ENCODE measurements at places on chromosomes 11 and 22.

- DNase-seq, result no peak
These were observed 197.1 kb upstream of the ARHGAP20 start for GRCh38 chr11:110909336-110909735.

- DNase-seq, result peak; percentile 10
These were observed 15.4 kb downstream of the OR52K2 start for GRCh38 chr11:4464216-4465159.

GRCh38 chr11:98277251-98277912 is 743.4 kb upstream of the CNTN5 start:
- no peak for DNase-seq

DNA sequence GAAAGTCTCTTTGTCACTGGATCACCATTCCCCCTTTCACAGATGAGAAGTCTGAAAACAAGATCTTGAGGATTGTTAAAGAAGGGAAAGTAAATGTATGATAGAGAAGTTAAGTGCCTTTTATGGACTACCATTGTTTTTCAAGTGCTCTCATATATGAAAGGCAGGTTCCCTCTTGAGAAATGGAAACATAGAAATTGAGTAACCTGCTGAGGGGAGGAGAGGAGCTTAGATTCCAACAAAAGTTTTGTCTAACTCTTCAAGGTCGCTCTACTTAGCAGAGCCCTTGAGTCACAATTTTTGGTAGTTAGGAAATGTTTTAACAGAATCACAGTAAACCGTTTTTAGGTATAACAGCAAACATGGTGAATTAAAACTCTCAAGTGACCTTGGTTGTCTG is 80.1 kb downstream of the SVIP start:
- DNase-seq, result no peak

DNA sequence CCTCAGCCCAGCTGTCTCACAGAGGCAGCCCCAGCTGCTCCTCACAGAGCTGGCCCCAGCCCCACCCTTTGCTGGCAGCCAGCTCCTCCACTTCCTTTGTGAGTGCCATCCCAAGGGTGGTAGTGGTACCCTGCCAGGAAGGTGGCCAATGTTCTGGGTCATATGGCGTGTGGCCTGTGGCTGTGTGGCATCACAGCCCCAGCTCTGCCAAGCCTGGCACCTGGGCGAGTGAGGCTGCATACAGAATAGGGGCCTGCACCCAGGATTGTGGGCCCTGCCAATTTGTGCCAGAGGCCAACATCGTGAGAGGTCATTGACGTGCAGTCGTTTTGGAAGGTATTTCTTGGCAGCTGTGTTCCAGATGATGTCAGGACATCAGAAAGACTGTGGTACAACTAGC is 10.7 kb downstream of the TUB start:
- DNase-seq, result no peak

DNA sequence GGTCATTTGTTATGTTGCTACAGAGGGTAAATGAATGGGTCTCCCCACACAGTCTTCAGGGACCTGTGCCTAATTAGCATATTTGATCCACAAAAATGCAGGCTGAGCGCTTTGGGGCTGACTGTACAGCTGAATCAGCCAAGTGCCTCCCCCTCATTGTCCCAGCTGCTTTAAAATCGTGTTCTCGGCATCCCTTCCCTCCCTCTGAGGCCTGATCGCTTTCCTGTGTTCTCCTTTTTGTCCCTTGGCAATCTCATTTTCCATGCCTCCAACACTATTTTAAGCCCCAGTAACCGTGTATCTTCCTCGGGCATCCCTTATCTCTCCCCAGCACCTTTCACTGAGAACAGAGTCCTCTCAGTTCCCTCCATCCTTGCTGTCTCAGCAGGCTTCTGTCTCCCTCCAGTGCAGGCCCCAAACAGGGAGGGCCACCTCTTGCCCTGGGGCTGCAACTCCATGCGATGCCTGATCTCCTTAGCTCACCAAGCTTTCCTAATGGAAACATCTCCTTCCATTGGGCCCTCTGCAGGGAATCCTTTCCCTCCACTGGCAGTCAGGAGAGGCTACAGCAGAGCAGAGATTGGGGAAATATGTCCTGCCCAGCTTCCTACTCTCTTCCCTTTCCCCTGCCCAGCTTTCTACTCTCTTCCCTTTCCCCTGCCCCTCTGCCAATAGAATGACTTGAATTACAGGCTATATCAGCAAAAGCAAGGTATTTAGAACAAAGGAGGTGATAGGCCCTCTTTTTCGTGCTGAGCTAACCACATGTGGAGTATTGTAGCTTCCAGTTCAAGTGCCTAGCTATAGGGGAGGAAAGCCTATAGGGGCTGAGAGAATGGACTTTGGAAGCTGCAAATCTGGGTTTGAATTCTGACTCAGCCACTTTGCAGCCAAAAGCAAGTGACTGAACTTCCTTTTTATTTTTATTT is 13.8 kb downstream of the UQCR10 start:
- no peak for DNase-seq
